DMS 273 treated with DMSO at 0.1 percent for 48 hours (cell line): ENCODE measurements at places on chromosomes 2 and 18.

GRCh38 chr2:109351164-109351756 is 222.3 kb downstream of the SH3RF3 start:
- DNase-seq = no peak

DNA sequence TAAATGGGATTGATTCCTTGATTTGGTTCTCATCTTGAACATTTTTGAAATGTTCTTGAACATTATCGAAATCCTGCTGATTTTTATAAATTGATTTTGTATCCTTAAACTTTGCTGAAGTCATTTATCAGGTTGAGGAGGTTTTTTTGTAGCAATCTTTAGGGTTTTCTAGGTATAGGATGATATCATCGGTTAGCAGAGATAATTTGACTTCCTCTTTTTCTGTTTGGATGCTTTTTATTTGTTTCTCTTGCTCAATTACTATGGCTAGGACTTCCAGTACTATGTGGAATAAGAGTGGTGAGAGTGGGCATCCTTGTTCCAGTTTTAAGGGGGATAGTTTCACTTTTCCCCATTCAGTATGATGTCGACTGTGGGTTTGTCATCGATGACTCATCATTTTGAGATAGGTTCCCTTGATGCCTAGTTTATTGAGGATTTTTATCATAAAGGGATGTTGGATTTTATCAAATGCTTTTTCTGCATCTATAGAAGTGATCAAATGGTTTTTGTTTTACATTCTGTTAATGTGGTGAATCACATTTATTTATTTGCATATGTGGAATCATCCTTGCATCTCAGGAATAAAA is 201.5 kb upstream of the ZSWIM2 start:
- DNase-seq = no peak

GRCh38 chr2:149924028-149924427 is 336.5 kb upstream of the MMADHC start:
- no peak for DNase-seq

- no peak for DNase-seq
These were observed 98.1 kb downstream of the ICA1L start for GRCh38 chr2:202773301-202773973.

GRCh38 chr2:69997015-69997830 is 35.8 kb upstream of the ASPRV1 start:
- DNase-seq = no peak

DNA sequence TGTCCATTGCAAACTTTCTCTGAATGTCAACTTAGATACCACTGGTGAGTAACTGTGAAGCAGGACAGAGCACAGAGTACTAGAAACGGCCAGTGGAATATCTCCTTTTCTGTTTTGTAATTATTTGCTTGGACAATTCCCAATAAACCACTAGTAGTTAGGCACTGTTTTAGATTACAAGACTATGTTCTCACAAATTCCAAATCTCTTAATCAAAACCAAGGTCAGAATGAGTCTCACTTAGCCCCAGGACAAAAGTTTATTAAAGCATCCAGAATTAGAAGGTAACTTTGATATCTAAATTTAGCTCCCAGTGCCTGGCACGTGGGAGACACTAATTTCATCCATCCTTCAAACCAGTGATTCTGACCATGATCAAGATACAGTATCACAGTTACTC is 89.0 kb downstream of the ZNF521 start:
- DNase-seq = no peak

- no peak for DNase-seq
These were observed 191.4 kb downstream of the RBM43 start for GRCh38 chr2:151070253-151070652.

DNA sequence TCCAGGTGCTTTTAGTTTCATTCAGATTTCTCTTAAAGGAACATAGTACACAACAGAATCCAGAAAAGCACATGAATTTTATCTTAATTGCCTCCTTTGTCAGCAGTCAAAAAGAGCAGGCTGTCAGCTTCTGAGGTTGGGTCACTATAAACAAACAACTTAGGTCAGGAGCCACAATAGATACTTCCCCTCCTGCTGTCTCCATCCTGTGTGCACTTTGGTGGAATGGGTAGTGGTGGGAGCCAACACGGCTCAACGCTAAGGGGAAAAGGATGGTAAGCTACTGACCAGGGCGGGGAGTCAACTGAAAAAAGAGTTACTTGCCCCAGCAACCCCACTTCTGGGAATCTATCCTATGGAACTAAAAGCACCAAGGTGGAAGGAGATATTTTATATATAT is 121.9 kb downstream of the PAX3 start:
- no peak for DNase-seq

- DNase-seq = peak; percentile 42
These were observed 73.4 kb downstream of the CDCA7 start for GRCh38 chr2:173427887-173428668.

- DNase-seq = no peak
These were observed 173.9 kb upstream of the ERBB4 start for GRCh38 chr2:212712466-212712865.

GRCh38 chr2:229586746-229587705 is 127.3 kb downstream of the DNER start:
- DNase-seq = peak; percentile 34

- no peak for DNase-seq
These were observed 1310.8 kb upstream of the SLC39A10 start for GRCh38 chr2:194346193-194346592.

GRCh38 chr18:47747260-47747795 is 183.1 kb downstream of the SMAD2 start:
- DNase-seq = no peak

- DNase-seq = no peak
These were observed 51.9 kb upstream of the ZBTB7C start for GRCh38 chr18:48460929-48461583.

GRCh38 chr2:167990062-167990461 is 257.3 kb downstream of the STK39 start:
- no peak for DNase-seq
